Activated T-helper 17 cell treated with anti-CD3 and anti-CD28 coated beads, Interleukin-2, amount 50 U/mL, for 72 hours (primary cell): ENCODE measurements at places on chromosomes 13 and 19. TPM values are rescaled to one million over a fixed set of nuclear protein-coding genes. Genes with fewer than 3 reads are reported as not detected.

The CEACAM8 gene
- not detected for total RNA-seq

The KIR2DL1 gene
- total RNA-seq = not detected

The ZNF418 gene
- 1.0 TPM for total RNA-seq

The CACNA1A gene
- total RNA-seq = 2.5 TPM

The CYP2A13 gene
- total RNA-seq = not detected

The NCAN gene
- total RNA-seq = not detected

The SLC7A10 gene
- not detected for total RNA-seq

The SHD gene
- not detected for total RNA-seq

DNA sequence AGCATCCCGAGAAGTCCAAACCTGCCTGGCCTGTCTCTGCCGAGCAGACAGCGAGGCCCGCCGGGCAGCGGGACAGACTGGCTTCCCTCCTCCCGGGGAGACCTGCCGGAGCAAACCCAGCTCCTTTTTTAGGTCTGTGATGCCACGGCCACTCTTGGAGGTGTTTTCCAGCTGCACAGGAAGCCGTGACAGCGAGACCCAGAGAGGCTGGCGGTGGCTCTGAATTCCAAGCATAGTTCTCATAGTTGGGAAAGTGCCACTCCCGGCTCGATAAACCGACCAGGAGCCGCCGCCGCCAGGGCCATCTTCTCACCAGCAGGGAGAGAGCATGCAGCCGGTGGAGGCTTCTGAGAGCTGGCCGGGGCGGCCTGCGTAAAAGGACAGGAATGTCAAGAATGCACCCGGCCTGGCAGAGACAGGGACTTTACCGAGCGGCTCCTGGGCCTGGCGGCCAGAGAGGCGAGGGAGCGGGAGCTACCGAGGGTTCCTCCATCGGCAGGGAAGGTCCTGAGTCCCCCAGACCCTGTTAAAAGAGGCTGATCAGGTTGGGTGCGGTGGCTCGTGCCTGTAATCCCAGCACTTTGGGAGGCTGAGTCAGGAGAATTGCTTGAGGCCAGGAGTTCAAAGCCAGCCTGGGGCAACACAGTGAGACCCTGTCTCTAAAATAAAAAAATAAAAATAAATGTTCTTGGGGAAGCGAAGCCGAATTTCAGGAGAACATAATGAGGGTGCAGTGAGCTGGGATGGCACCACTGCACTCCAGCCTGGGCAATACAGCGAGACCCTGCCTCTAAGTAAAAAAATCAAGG is 64.9 kb downstream of the GADD45B start:
- no peak for ATAC-seq

DNA sequence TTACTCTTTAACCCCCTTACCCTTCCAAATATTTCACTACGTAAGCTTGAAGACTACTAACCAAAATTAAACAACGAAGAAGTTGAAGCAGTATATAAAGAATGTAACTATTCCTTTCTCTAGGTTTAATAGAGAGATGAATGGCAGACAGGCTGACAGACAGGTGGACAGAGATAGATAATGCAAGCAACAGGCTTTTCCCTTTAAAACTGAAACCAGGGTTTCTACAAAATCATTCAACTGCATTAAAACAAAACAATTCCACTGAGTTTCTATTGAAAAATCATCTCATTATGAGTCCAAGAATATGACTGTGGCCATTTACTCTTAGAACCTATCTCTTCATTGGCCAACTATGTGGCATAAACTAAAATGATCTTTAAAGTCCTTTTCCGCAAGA is 15.2 kb downstream of the LNX2 start:
- ATAC-seq = no peak

DNA sequence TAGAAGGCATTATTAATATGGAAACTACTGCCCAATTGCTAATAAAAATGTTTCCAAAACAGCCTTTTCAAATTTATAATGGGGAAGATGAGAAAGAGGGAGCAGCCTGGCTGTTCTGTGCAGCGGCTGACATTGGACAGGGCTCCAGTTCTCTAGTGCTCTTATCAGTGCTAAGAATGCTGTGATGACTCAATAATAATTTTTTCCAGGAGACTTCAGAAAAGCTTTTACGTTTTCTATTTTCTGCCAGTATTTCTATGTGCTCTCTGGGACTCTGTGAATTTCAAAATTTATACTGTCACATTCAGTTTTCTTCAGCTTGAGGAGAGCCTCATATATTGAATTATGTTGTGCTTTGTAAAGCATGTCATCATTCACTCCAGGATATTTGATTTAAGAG is 209.6 kb downstream of the VWA8 start:
- ATAC-seq = no peak

GRCh38 chr19:11769995-11770394 is 3.2 kb downstream of the ZNF441 start:
- ATAC-seq = no peak

GRCh38 chr13:110272227-110272626 is 34.7 kb downstream of the COL4A1 start:
- ATAC-seq = peak; percentile 34

GRCh38 chr13:38784036-38784880 is 97.4 kb downstream of the FREM2 start:
- no peak for ATAC-seq

DNA sequence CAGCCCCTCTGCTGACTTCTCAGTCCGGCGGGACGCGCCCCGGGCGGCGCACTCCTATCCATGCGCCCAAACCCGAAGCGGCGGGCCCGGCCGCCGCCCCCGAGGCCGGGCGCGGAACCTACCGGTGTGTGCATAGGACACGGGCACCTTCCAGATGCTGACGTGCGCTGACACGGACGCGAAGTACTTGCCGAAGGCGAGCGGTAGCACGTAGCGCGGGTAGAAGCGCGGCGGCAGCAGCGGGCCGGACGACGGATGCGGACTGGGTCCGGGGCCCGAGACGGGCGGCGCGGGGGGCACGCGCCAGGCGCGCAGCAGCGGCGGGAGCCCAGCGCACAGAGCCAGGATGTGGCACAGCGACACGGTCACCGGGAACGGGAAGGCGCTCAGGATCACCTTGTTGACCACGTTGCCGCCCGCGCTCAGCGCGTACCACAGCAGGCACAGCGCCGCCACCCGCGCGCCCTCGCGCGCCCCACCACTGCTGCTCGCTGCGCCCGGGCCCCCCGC is 338 bp downstream of the SLC35E1 start:
- peak; percentile 43 for ATAC-seq

DNA sequence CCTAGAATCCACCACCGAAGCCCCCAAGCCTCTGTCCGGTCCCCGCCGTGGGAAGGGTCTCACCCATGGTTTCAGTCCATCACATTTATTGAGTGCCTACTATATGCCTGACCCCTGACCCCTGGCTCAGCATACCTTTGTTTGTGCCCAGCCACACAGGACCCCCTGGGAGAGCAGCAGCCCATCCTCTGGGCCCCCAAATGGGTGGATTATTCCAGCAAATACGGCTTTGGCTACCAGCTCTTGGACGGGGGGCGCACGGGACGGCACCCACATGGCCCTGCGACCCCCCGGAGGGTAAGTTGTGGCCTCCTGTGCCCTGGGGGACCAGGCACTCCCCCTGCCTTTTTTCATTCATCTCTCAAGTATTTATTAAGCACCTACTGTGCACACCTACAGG is 7.7 kb downstream of the PLK5 start:
- ATAC-seq = no peak

- ATAC-seq = peak; percentile 60
Measured at GRCh38 chr19:35903550-35904179, 1.3 kb downstream of the HCST start.

DNA sequence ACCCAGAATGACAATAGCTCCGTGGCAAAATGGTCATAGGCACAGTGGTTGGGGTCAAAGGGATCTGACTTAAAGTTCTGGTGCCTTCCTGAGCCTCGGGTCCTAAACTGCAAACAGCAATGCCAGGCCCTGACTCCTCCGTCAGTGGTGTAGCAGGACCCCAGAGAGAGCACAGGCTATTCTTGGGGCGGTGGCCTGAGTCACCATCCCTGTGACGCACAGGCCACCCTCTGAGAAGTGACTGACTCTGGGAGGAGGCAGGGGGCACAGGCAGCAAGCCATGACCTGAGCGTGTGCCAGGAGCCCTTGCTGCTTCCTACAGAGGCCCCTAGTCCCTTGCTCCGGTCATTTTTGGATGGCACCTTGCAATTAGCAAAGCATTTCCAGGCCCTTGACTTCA is 18.7 kb downstream of the PLVAP start:
- ATAC-seq = no peak

DNA sequence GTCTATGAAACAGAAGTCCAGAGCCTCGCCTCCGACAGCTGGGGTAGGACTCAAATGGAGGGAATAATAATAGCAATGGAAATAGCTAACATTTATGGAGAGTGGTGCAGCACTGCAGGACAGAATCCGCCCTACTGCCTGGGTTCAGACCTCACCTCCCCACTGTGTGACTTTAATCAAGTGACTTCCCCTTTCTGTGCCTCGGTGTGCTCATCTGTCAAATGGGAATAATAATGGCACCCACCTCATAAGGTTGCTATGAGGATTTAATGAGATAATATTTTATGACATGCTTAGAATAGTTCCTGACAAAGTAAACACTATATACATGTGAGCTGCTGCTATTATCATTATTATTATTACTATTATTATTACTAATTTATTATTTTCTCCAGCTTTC is 3.2 kb downstream of the LRFN1 start:
- no peak for ATAC-seq

GRCh38 chr19:42150911-42151361 is 18.7 kb upstream of the POU2F2 start:
- ATAC-seq = no peak

- no peak for ATAC-seq
Measured at GRCh38 chr13:21225082-21225481, 48.6 kb downstream of the MRPL57 start.

GRCh38 chr19:10724573-10725071 is 6.7 kb downstream of the DNM2 start:
- no peak for ATAC-seq

DNA sequence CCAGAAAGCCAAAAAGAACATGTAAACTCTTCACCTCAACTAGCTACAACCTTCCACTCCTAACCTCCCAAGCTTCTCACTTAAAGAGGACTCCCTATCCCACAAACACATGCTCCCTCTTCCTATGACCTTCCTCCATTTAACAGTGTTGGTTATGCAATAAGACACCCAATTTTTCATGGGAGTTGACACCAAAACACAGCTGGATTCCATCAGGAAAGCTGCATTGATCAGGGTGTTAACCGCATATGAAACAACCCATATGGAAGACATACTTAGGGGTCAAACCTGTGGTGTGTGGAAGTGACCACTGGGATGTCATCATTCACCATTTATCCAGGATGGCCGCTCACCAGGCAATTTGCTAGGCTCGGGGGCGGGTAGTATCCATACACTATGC is 21.9 kb downstream of the ZNF473 start:
- ATAC-seq = no peak

DNA sequence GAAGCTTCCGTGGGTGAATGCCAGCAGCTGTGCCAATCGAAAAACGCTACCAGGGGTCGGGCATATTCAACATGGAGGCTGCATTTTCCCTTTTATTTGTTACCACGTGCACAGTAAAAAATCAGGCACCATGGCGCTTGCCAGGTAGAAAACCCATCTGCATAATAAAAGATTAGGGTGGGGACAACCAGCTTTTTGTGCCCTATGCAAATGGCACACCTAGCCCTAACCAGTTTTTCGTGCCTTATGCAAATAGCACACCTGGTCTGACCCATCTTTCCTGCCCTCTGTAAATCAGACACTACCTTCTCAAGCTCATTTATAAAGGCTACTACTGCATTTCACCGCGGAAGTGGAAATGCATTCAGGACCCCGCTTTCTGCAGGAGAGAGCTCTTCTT is 62.1 kb upstream of the FREM2 start:
- no peak for ATAC-seq

GRCh38 chr19:52778811-52779210 is 7.8 kb downstream of the ZNF600 start:
- peak; percentile 78 for ATAC-seq
